ENCODE measurements at places on chromosomes 2 and 18.

GRCh38 chr2:64914735-64915509 is 74.3 kb upstream of the SLC1A4 start:
- no peak for DNase-seq

- DNase-seq, result no peak
These were observed 24.0 kb upstream of the GREB1 start for GRCh38 chr2:11509657-11510360.

- no peak for DNase-seq
These were observed 39.6 kb downstream of the LHCGR start for GRCh38 chr2:48715956-48716355.

- no peak for DNase-seq
These were observed 45.9 kb downstream of the ST6GAL2 start for GRCh38 chr2:106839849-106840595.

DNA sequence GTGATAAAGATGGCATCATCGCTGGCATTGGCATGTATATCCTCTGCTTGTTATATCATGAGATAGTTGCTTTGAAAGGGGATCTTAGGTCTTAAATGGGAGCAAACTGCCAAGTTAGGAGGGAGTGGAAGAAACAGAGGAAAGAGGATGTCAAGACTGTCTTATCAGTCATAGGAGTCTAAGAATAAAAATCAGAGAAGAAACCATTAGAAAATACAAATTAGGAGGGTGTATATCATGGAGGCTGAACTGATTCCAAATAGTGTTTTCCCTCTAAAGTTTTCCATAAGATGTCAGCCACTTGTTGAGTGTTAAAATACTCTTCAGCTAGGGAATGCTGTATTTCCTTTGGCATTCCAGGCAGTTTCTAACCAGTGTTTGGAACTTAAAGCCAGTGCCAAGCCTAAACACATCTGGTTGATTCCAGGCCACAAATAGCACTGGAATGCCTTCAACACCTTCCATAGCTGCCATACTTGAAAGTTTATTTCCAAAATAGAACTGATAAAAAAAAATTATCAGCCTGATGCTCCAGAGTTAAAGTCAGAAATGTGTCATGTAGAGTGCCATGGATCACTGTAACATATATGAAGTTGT is 129.4 kb downstream of the ZEB2 start:
- DNase-seq, result no peak

DNA sequence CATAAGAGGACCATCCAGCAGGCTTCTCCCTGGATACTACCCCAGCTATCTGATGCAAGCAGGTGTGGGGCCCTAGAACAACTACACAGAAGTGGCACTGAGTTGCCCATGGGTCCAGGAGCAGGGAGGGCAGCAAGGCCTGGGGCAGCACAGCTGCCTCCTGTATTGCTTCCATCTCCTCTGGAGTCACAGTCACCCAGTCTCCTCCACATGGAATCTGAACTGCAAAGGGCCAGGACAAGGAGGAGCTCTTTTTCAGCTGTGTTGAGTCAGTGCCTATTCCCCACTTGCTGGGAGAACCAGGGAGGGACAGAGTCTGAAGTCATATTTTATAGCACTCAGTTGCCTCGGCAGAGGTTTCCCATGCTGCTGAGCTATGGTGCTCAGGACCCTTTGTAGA is 67.9 kb upstream of the ALPP start:
- no peak for DNase-seq

- no peak for DNase-seq
These were observed 736.0 kb upstream of the CELF4 start for GRCh38 chr18:38301621-38302020.

DNA sequence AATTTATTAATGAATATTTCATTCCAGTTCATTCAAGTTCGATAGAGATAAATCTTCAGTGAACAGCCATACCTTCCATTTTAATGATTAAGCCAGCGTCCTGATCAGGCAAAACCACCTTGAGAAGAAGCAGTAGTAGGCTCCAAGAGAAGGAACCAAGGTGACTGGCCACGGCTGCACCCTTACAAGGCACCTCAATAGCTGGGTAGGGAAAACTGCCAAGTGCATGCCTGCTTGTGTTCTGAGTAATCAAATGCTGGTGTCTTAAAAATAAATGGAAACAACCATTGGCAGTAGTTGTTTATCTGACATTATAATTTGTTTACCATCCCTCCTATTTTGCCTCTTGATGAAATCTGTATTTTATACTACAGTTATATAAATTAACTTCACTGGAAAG is 10.0 kb upstream of the FEZ2 start:
- DNase-seq, result no peak

DNA sequence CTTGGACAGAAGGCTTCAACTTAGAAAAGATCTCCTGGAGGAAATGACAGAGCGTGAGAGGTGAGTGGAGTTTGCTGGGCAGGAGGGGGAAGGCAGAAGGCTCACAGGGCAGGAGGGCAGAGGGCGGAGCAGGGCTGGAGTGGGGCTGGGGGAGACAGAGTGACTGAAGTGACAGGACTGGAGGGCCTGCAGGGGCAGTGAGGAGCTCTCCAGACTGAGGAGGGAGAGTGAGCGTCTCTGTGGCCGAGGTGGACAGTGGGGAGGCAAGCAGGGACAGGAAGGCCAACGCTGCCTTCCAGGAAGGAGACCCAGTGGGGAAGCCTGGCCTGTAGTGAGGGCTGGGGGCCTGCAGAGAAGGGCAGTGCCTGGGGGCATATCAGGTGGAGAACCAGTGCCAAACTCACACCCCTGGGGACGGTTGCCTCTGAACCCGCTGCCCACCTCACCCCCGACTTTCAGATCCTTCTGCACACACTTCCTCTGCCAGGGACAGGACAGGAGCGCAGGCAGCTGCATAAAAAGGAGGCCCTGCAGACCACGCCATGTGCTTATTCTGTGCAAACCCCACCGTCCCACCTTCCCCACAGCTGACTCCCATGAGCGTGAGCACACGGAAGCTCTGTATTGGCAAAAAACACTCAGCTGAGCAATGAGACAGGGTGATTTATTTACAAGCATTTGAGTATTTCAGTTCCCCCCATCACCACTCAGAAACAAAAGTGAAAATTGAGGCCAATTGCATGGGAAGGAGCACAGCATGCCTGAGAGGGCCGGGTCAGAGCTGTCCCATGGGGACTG is 244.3 kb downstream of the FAM210A start:
- DNase-seq, result no peak

DNA sequence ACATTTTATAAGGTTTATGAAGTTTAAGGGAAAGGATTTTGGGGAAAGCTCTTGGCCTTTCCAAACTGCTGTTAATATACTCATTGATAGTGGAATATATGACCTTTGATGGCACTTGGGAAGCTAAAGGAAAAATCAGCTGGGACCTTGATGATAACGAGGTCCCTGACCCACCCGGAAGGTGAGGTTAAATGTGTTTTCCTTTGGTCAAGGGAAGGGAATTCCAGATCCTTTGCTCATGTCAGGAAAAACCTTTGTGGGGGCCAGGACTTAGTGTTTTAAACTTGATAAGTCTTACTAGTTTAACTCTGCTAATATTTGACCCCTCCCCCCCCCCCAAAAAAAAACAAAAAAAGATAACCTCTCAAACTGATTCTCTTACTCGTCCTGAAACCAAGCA is 50.7 kb downstream of the CRIM1 start:
- DNase-seq, result no peak

DNA sequence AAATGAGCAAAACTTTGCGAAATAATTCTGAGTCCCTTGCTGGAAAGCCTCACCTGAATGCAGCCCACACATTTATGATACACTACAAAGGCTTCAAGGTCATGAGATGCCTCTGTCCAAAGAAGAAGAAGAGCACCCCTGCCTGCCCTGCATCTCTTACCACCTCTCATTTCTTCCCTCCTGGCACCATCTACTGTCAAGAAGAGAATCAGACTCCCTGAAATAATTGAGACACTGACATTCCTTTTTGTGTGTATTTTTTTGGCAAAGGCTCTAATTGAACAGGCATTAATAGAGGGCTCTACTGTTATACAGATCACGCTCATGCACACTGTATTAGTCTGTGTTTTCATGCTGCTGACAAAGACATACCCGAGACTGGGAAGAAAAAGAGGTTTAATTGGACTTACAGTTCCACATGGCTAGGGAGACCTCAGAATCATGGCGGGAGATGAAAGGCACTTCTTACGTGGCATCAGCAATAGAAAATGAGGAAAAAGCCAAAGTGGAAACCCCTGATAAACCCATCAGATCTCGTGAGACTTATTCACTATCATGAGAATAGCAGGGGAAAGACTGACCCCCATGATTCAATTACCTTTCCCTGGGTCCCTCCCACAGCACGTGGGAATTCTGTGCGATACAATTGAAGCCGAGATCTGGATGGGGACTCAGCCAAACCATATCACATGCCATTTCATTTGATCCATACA is 176.3 kb downstream of the ALPK2 start:
- DNase-seq, result no peak

GRCh38 chr2:30252723-30253701 is 21.7 kb downstream of the LBH start:
- DNase-seq, result no peak

DNA sequence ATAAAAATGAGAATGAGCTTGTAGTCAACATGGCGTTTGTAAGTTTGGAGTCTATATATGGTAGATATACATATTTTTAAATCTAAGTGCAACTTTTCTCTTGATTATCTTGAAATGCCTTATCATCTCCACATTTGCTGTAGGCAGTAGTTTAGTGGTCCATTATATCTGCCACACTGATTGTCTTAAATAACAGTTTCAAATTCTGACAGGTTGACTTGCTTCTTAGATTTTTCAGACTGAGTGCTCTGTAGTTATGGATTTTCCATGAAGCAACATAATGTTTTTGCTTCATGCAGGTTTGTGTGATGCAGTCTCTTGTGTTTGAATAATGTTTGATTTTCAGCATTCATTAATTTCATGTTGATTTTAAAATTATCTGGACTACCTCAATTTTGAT is 12.3 kb downstream of the PARD3B start:
- DNase-seq, result no peak

- no peak for DNase-seq
These were observed 88.6 kb downstream of the GULP1 start for GRCh38 chr2:188380280-188380679.
